Breast epithelium (tissue), 4 donors: ENCODE measurements at places on chromosomes 6 and 20. TPM values are rescaled to one million over a fixed set of nuclear protein-coding genes. Genes with fewer than 3 reads are reported as not detected.
A peak's percentile ranks its signal among the peaks of the same experiment; 100 is the strongest.

- no peaks in the 10 kb centered on the region for H3K36me3 ChIP-seq
- DNase-seq: no peak
- H3K4me3 ChIP-seq: no peak overlapping the region
- H3K4me1 ChIP-seq: no peaks in the 10 kb centered on the region
These were observed 9.6 kb upstream of the DEFB121 start for GRCh38 chr20:31415653-31416052.

The CTCFL gene
- total RNA-seq: not detected

DNA sequence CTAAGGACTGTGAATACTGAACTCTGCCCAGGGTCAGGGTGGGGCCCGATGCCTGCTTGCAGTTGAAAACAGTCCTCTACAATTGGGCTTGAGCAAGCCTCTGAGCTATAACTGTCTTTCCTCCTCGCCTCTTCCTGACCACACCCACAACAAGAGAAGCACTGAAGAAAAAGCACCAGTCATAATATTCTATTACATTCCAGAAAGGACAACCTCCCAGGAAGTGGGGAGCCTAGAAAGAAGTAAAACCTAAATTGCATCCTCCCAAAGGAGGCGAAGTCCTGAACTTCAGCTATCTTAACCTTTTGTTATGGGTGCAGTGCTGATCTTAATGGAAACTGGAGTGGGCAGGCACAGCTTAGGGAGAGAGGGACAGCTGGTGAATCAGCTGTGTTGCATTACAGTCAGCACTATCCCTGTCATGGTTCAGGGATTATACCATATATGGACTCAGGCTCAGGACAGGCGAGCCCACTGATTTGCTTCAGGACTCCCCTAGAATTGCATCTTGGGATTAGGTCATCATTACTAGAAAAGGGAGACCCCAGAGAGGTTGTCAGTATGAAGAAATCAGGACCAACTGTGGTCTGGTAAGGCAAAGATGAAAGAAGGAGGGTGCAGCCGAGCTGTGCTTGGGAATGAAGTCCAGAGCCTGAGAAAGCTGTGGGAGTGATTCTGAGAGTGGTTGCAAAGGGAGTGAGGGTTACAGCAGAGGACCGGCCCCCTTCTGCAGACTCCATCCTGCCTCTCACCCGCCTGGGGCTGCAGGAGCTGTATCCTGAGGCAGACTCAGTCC, 18.3 kb upstream of the TRAM2 start:
- H3K27me3 ChIP-seq: no peaks in the 10 kb centered on the region
- H3K27ac ChIP-seq: peak overlapping the region; percentile 75
- H3K36me3 ChIP-seq: no peaks in the 10 kb centered on the region
- DNase-seq: no peak
- H3K4me3 ChIP-seq: no peak overlapping the region

The DEFB132 gene
- 0.33 TPM for total RNA-seq

- H3K27me3 ChIP-seq: no peaks in the 10 kb centered on the region
- peak overlapping the region; percentile 76 for H3K27ac ChIP-seq
- peaks cover 3% of the 10 kb centered on the region for H3K4me1 ChIP-seq
These were observed 8.4 kb downstream of the CYP21A2 start for GRCh38 chr6:32046450-32047083.

- H3K27ac ChIP-seq: no peak overlapping the region
- no peak overlapping the region for H3K4me3 ChIP-seq
- no peaks in the 10 kb centered on the region for H3K27me3 ChIP-seq
- DNase-seq: no peak
- no peaks in the 10 kb centered on the region for H3K36me3 ChIP-seq
These were observed 441.4 kb downstream of the COL12A1 start for GRCh38 chr6:74764486-74764885.
